Ecto neural progenitor cell (in vitro differentiated cells): ENCODE measurements at places on chromosomes 1 and 21.

DNA sequence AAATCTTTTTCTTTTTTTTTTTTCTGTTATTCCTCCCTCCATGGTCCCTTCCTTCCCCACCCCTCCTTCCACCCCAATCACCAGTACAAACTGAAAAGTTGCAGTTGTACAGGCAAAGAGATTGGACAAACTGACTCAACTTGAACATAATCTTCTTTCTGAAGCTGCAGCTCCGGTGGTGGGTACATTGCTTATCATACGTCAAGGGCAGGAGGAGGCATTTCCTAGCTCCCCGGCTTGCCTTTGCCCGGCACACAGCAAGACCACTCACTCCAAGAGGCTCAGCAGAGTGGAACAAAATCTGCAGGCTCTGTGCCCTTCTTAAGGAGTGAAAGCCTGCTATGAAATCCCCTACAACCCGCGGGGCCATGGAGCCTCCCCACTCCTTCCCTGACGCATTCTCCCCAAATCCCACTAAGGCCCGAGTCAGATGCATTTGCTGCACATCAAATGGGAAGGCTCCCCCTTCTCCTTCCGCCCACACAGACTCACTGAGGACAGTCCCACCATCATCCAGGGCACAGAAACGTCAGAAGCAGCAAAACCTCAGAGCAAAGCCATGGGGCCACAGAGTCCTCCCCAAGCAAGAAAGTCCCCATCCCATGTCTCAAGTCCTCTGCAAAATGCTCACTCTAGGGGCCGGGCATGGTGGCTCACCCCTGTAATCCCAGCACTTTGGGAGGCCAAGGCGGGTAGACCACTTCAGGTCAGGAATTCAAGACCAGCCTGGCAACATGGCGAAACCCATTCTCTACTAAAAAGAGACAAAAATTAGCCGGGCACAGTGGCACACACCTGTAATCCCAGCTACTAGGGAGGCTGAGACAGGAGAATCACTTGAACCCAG, 45.9 kb downstream of the SYF2 start:
- DNase-seq = no peak

DNA sequence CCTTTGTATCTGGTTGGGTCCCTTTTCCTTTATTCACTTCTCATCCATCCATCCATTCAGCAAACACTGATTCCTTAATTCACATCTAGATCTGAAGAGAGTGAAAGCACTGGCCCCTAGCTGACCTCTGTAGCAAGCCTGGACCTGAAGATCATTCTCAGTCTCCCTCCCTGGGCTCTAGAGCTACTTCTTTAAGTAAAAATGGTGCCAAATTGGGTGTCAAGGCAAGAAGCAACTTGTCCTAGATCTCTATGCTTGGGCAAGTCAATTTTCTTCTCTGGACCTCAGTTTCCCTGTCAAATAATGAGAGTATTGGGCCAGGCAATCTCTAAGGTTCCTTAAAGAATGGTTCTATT, 36.1 kb downstream of the PLXNA2 start:
- DNase-seq = no peak

- DNase-seq = no peak
These were observed 30.1 kb downstream of the ATF3 start for GRCh38 chr1:212638492-212639151.

DNA sequence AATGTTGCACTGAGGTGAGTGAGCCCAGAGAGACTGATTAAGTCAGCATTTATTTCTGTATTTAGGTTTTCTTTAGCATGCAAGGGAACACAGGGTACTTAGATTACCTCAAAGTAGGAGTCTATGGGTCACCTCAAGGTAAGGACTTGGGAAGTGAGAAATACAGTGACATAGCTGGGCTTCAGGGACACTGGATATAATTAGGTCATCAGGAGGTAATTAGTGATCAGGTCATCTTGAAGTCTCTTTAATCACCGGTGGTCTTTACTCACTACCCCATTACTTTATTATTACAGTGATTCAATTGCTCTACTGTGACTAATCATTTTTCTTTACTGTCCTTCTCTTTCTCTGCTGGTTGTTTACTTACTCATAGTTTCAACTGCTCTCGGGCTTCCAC, 59.9 kb upstream of the KCNK1 start:
- DNase-seq = no peak

DNA sequence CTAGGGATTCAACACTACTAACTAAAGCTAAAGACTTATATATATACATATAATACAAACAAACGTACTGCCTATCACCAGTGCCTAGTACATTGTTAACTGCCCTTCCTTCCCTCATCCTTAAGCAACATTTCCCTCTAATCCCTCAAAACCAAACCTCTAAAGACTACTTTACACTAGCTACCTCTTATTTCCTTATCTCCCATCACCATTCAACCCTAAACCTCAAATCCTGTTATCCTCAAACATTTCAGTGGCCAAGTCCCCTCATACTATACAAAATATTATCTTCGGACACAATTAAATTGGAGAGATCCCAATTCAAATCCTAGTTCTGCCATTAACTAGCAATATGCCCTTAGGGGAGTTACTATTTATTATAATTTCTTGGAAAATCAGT, 3.7 kb downstream of the SCAF4 start:
- DNase-seq = no peak

DNA sequence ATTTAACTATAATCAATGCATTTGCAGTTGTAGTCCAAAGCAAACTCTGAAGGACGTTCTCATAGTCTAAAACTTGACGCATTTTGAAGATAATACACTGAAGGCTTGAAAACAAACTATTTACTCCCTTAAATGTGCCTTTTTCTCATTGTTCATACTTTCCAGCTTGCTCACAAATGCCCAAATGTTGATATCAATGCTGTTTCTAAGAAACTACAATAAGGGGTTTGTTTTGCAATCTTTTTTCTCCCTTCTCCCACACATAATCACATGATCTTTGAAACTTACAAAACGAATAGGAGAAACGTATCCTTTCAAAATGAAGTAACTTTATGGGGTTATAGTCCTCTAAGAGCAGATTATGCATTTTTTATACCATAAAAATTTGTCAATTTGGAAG, 508.7 kb downstream of the DPYD start:
- DNase-seq = no peak

DNA sequence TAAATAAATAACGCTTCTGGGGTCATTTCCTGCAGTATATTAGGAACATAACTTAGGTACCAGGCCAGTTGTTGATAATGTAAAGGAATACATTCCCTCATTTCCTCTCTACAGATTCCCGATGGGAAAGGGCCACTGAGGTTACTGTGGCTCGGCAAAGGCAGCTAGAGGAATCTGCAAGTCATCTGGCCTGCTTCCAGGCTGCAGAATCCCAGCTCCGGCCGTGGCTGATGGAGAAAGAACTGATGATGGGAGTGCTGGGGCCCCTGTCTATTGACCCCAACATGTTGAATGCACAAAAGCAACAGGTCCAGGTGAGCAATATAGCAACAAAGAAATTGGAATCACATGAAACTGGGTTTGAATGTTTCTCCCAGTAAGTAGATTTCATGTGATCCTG, 109.6 kb upstream of the BMP8A start:
- no peak for DNase-seq

GRCh38 chr1:193270996-193271395, 84.6 kb upstream of the B3GALT2 start:
- no peak for DNase-seq

DNA sequence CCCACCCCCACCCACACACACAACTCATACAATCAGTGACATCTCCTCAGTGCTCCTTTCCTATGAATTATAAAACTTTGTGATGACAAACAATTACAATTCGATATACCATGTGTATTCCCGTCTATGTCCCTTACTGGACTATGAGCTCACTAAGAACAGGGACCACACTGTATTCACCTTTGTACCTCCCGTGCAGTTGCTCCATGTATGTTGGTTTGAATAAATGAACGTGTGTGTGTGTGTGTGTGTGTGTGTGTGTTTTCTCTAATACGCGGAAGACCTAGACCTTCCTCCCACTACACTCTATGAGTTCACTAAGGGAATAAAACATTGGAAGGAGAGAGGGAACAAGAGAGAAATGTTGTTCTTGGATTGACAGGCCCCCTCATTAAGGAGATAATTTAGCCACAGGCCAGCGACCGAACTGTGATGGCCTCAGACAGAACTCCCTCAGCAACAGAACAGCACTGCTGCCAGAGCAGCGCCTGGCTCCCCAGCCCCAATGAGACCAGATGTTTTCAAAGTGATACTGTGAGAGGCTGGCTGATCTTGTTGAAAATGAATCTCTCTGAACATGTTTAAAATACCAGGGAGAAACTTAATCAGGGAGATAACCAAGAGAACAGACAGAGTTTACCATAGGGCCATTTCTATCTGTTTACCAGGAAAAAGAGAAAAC, 21.7 kb downstream of the BCAR3 start:
- no peak for DNase-seq

DNA sequence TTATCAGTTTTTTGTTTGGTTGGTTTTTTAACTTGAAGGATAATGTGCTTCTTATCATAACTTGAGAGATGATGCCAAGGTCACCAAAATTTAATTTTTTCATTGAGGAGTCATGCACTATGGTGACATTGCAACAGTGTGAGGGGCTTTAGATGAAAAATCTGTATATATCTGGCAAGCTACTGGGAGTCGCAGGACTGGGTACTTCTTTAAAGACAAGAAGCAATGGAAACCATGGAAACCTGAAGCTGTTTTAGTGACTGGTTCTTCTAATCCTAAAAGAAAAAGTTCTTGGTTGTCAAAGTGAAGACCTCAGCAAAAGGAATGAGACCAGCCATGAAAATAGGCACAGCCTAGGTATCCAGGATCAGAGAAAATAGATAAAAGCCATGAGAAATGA, 31.1 kb downstream of the ZC3H11B start:
- no peak for DNase-seq

DNA sequence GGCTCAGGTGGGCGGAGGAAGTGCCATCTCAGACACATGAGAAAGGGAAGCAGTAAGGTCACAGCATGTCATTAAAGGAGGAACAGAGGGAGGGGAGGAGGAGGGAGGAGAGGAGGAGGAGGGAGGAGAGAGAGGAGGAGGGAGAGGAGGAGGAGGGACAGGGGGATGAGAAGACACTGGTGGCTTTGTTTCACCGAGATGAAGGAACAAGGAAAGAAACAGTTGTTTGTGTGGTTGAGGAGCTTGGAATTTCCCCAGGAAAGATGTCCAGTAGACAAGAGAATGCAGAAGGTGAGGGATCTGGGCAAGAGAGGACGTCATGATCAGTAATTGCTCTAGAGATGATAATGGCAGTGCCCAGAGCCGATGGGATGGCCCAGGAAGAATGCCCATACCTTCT, 97.7 kb downstream of the AJAP1 start:
- no peak for DNase-seq

GRCh38 chr1:200184196-200184595, 156.7 kb downstream of the NR5A2 start:
- DNase-seq = no peak

- DNase-seq = no peak
These were observed 20.4 kb upstream of the TNR start for GRCh38 chr1:175763797-175764196.

DNA sequence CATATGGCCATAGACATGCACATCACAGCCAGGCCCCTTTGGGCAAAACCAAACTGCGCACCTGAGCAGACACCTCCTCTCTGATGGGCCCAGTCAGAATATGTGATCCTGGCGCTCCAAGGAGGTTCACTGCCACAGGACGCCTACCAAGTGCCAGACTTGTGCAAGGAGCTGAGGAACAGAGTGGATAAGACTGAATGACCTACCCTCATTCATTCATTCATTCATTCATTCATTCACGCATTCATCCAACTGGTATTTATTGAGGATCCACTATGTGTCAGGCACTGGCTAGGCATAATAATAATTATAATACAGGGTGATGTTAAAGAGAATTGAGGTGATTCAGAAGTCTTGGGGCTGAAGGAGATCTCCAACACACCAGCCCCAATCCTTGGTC, 2.4 kb upstream of the IGSF21 start:
- no peak for DNase-seq

DNA sequence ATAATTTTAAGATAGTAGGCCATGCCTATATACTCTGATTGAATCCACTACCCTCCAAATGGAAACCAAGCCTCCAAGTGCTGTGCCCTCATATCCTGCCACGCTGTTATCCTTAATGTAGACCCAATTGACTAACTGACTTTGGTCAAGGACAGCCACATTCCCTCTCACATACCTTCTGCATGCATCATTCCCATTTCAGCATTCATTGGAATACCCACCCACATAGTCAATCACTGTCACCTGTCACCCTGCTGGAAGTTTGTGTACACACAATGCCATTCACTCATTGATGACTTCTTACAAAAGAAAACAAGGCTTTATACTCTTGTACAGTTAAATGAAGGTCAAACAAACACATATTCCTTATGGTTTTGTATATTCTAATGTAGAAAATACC, 221.1 kb upstream of the PBX1 start:
- DNase-seq = no peak

DNA sequence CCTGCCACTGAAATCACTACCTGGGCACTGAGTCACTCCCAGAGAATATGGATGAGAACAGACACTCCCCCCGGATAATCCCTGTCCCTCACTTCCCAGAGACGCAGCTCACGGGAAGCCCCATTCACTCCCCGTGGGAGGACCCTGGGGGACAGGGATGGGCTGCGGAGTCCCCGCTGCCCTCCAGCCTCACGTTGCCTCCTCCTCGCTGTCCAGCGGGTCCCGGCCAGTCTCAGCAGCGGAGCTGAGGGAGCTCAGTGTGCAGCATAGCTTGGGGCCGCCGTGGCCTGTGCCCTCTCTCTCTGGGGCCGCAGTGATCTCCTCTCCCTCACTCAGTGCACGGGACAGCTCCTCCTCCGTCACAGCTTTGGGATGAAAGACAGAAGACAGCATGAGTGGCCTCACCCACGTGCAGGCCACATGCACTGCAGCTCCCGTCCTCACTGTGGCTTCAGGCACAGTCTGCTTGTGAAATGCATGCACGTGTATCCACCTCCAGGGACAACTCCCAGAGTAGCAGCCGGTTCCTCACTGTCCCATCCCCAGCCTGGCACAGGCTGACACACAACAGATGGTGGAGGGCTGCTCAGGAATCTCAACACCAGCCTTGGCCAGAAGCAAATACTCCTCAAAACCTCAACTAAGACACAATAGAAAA, 7.4 kb downstream of the CFAP410 start:
- DNase-seq = no peak

DNA sequence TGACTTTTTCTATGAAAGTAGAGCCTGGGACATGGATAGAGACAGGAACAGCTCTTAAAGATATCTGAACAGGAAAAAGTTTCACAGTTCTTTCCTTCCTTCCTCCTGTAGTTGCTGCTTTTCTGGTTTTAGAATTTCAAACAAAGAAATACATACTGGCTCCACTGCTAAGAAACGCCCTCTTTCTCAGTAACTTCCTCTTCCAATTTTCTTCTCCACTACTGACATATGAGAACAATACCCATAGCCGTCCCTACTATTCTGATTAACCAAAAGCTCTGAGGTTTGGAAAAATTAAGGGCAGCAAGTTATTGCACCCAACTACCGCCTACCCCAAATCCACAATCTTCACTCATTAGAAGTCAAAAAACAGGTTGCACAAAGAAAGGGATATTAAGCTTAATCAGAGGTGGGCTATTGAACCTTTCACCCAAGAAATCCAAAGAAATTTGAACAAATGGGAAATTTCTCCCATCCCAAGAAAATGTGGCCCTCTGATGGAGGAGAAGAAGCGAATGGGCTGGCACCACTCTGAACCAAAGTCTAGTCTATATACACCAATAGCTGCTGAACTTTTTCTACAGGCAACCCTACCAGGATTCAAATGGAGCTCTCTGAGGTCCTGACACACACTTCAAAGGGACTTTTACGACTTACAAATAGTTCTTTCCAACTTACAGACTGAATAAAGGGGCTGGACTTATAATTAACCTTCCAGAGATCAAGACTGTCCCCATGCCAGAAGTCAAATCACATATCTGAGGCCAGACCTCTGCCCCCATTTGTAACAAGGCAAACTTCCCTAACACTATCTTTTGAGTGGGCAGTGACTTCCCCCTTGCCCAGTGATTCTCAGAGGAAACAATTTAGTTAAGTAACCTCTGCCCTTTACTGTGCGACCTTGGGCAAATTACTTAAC, 1.7 kb downstream of the WASF2 start:
- no peak for DNase-seq
